ENCODE measurements at places on chromosomes 1 and 21. TPM values are rescaled to one million over a fixed set of nuclear protein-coding genes. Genes with fewer than 3 reads are reported as not detected.

Gene FCRL6
- total RNA-seq = 0.20 TPM

Gene PTBP2
- total RNA-seq = 15.6 TPM

Gene C1orf94
- not detected for total RNA-seq

Gene PCBP3
- 0.91 TPM for total RNA-seq

Gene LIPI
- total RNA-seq = not detected

Gene LORICRIN
- not detected for total RNA-seq

Gene CIART
- total RNA-seq = 23.4 TPM

Gene KRTAP13-2
- total RNA-seq = not detected

Gene AKR7A3
- total RNA-seq = 0.34 TPM

Gene KPRP
- total RNA-seq = 0.17 TPM

Gene PSEN2
- 26.2 TPM for total RNA-seq

Gene NDUFV3
- total RNA-seq = 86.2 TPM

Gene MAP3K21
- total RNA-seq = 0.49 TPM

Gene PAQR6
- total RNA-seq = 1.2 TPM

Gene PRR9
- not detected for total RNA-seq

Gene CFHR3
- 0.11 TPM for total RNA-seq

Gene DIO1
- not detected for total RNA-seq

Gene LHX8
- total RNA-seq = not detected

Gene HTR6
- not detected for total RNA-seq

Gene TSNAX
- 38.5 TPM for total RNA-seq

Gene CRABP2
- 0.71 TPM for total RNA-seq

Gene CNN3
- 23.9 TPM for total RNA-seq

Gene MYOG
- 336 TPM for total RNA-seq

Gene ZFP69
- total RNA-seq = 0.54 TPM
